ENCODE measurements at places on chromosomes 16 and 17.

DNA sequence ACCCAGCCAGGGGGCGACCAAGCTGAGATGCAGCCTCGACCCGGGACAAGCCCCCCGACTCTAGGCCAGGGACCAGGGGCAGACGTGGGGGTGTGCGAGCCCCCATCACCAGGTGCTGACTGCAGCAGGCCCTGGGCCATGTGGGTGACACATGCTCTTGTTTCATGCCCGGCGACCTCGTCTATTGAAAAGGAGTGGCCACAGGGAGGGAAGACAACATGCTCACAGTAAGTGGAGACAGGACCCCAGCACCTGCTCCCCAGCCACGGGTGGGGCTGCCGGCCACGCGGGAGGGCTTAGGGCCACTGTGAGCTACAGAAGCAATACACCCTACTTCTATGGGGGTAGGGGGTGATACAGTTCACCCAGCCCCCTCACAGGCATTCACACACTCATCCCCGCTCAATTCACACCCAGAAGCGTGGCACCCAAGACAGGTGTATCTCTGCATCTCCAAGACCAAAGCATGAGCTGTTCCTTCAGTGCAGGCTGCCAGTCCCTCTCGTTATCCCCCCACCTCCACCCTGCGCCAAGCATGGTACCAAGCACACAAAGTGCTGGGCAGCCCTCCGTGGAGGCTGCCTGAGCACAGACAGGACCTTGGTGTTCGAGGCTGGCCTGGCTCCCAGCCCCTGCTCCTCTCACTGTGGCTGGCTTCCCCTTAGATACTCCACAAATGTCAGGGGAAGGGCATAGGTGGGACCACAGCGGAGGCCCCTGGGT lies 13.6 kb downstream of the VASN start:
- no peak for DNase-seq

DNA sequence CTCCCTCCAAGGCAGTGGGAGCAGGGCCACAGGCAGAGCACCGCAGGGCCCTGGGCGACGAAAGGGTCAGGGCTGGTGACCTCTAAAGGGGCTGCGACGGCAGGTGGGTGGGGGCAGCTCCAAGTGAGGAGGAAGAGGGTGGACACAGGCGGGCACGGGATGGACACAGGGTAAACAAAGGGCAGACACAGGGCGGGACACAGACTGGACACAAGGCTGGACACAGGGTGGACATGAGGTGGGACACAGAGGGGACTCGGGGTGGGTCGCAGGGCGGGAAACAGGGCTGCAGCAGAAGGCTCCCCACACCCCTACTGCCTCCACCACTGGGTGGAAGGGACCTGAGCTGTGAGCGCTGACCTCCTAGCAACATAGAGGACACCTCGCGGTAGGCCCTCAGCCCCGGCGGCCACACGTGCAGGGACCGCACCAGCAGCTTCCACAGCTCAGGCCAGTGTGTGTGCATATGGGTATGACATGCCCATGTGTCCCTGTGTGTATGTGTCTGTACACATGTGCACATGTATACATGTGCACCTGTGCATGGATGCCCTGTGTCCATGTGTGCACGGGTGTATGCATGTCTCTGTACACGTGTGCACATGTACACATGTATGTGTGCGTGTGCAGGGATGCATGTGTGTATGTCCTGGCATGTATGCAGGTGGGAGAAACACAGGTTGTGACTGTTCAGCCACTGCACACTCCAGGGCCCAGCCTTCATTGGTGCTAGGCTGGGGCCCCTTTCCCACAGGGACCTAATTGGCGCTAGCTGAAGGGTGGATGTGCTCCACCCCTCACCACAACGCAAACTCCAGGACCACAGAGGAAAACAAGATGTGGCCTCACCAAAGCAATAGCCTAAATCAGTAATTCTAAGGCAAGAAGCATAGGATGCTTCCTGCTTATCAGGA lies 7.6 kb downstream of the LMF1 start:
- DNase-seq = no peak

DNA sequence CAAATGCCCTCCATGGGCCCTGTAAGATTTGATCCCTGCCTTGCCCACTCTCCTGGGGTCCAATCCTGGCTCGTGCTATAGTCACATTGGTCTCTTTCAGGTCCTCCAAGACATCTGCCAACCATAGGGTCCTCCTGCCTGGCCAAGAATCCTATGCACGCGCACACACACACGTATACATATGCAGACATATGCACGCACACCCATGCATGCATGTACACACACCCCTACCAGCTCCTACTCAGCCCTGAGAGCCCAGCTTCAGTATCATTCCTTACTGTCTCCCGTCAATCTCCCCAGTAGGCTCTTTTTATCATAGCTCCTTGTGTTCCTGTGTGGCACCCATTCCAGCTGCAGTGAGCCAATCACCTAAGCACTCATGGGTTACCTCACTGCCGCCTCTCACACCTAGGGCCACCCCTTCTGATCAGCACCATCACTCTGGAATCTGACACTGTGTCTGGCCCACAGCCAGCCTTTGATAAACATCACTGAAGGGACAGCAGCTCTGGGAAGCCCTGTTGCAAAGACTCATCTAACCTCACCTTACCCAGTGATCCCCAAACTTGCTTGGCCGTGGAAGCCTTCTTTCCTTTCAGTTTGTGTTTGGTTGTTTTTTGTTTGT lies 7.9 kb upstream of the DNAH17 start:
- no peak for DNase-seq

DNA sequence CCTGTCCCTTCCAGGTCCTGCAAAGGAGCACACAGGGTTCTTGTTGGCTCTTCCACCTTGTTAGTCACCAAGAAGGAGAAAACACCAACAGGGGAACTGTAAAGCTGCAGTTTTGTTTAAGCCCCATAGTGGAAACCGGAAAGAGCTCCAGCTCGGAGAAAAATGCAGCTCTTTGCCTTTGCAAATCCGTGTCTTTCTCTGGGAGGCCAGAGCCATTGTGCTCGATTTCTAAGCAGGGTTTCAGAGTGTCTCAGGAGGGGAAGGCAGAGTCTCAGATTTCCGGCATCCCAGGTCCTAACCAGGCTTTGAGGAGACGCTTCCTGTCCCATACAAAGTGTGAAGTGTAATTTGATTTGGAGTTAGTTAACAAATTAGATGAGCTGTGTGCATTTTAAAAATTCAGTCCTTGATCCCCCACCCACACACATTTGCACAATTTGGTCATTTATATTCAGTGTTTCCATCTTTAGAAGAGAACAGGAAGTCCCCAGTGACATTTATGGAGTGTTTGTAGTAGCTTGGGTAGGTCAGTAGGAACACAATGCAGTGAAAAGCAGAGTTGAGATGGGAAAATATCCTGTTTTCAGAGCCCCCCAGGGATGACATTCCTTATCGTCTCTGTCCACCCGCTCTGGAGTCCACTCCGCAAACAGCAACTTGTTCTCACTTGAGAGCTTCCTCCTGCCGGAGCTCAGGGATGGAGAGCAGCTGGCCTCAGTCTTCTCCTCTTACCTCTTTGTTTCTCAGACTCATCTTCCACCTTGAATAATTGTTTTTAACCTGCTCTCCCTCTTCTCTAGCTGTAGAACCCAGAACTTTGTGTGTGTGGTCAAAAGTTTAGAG lies 331.9 kb downstream of the SEC14L1 start:
- no peak for DNase-seq

DNA sequence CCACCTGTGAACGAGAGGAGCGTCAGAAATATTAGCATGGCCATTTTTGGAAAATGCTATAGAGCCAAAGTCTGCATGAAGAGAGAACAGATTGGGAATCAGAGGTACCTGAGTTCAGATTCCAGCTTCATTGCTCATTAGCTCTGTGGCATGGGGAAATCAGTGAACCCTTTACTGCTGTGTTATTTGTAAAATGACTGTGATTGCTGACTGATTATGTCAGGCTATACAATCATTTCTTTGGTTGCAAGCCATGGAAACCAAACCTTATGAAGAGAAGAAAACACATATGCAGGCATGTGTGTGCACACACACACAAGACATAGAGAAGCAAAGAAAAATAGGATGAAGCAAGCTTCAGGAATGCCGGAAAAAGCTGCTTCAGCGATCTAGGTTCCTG lies 101.4 kb upstream of the HSBP1 start:
- DNase-seq = no peak

DNA sequence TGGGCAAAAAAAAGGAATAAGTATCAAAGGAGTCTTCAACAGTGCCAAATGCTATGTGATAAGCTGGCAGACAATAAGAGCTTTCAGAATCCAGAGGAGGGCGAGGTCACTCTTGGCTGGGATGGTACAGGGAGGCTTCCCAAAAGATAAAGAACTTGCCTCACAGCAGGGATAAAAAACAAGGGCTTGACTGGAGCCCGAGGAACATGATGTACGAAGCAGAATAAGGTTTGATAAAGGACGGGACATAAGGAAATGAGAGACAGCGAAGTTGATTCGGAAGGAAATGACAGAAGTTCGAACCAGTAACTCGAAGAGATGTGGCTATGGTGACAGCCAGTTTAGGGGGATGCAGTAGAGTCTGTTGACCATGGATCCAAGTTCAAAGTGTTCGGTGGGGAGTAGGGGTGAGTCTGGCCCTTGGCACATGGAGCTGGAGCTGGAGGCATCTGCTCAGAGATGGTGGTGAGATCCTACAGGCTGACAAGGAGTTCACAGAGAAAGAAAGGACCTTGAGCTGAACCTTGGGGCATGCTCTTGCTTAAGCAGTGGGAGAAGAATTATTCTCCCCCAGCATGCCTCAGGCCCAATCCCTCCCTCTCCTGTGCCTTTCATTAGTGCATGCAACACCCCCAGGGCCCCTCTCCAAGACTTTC lies 137.6 kb upstream of the RCVRN start:
- DNase-seq = no peak

GRCh38 chr17:14845591-14846281 lies 419.4 kb downstream of the PMP22 start:
- DNase-seq = no peak

DNA sequence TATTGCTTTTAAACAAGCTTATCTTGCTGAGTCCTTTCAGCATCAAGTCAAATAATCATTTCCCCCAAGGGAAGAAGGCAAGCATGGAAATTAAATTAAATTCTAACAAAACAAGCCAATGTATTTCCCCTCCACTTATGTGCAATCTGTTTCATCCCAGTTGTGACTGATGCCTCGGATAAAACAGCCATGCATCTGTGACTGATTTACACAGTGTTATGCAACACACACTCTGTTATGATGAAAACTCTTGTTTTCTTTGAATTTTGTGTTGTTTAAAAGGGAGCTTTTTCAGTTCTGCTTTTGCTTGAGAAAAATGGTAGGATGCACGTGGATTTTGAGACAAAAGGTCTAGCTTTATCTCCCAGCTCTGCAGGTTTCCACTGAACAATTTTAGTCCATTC lies 32.6 kb downstream of the TMEM100 start:
- DNase-seq = no peak

DNA sequence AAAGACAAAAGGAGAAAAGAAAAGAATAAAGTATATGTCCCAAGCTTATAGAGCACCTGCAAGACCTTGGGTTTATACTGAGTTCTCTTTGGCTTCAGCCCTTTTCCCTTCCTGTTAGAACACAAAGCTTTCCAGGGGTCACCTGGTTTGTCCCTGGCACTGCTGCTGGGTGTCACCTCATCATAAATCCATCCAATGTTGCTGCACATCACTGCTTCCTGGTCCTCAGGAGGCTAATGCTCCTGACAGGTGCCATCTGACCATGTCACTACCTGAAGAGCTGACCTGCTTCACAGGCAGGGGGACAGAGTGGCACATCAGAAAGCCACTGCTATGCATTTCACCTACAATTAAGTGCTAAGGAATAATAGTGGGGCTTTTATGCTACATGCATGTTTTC lies 164.6 kb upstream of the ELAC2 start:
- DNase-seq = no peak

GRCh38 chr16:11759163-11759834 lies 16.6 kb upstream of the TXNDC11 start:
- no peak for DNase-seq

DNA sequence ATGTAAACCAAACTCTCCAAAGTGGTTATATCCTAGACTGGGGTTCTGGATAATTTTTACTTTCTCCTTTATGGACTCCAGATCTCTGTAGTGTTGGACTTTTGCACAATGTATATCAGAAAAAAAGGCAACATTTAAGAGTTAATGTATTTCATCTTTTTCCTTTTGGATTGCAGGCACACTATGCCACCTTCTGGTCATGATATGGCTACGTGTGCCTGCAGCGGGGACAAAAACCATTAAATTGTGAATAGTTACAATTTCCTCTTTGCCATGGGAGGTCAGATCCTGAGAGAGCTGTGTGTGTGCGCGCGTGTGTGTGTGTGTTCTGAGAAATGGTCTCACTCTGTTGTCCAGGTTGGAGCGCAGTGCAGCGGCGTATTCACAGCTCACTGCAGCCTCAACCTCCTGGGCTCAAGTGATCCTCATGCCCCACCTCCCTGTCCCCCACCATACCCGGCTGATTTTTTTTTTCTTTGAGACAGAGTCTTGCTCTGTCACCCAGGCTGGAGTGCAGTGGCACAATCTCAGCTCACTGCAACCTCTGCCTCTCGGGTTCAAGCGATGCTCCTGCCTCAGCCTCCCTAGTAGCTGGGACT lies 4.3 kb upstream of the SGF29 start:
- DNase-seq = no peak

- DNase-seq = no peak
Measured at GRCh38 chr16:57764341-57765159, 29.0 kb downstream of the KATNB1 start.

DNA sequence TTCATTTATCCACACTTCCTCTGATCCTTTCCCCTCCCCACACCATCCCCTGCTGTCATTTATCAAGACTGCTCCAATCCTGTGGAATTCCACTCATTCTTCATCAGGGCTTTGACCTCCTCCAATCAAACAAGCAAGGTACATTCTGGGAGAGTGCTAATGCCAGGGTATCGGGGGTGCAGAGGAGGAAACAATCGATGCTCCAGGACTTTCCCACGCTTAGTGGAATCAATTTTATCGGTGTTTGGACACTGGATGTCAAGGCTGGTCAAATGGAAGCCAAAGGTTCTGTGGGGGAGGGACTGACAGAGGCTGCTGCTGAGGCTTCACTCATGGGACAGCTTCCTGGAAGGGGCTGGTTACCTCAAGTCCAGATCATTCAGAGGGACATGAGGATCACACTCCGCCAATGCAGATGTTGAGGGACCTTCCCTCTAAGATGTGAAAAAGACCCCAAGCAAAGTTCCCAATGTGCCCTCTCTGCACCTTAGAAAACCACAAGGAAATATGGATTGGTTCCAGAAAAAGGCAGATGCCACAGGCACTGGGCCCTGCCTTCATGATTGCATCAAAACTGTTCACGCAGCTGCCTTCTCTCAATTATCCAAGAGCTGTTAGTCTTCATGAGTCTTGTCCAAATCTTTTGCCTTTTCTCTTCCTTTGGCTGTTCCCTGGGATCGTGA lies 44.7 kb upstream of the SOX9 start:
- no peak for DNase-seq
